ENCODE measurements at places on chromosomes 3 and 15.

- DNase-seq = no peak
Measured at GRCh38 chr15:44718927-44719292, 7.6 kb downstream of the B2M start.

- DNase-seq = no peak
Measured at GRCh38 chr3:40518848-40519247, 5.9 kb upstream of the ZNF621 start.

- no peak for DNase-seq
Measured at GRCh38 chr3:45552031-45552793, 42.3 kb upstream of the LIMD1 start.

DNA sequence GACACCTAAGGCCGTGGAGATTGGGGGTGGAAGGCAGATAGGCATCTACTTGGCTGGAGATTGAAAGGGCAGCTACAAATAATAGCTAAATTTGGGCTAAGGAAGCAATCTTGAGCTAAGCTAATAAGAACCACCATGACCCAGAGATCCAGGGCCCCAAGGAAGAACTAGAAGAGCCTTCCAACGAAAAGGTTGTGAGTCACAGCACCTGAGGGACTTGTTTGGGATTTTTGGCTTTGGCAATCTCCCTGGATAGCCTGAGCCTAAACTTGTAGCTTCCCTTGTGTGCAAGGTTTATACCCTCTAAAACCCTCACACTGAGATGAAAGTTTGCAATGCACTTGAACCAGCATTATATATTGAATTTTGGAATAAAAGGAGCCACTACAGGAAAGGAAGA, 364.0 kb upstream of the IL12A start:
- DNase-seq = no peak

DNA sequence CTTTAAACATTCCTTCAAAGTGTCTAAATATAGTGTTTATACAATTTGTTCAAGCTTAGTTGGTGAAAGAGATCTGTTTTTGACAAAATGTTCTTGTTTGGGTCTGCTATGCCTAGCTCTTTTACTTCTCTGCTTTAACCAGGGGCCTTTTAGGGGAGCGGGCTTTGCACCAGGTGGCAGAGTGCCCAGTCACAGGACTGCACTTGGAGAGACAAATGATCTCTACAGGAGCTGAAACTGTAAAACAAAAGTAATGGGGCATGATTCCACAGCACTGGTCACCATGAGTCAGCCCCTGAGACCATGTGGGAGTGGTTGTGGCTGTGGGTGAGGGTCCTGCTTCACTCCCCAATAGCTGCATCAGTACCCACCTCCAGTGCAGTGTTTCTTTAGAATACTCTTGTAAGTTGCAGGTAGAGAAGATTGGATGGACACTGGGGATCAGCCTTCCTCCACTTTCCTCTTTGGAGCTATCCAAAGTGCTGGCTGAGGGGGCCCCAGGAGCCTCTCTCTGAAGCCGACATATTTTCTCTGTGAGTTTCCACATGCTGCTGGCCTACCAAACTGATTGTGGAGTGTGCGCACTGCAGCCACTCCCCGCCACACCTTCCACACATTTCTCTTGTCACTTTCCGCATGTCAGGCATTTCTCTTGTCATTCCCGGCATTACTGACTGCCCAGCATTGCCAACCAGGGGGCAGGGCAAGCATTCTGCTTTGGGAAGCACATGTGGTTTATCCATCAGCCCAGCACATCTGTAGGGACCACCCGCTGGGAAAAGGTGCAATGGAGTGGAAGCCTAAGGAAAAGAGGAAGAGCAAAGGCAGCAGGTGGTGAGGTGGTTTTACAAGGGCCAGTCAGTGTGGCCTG, 110.0 kb downstream of the EPHB1 start:
- no peak for DNase-seq

- DNase-seq = no peak
Measured at GRCh38 chr3:101836160-101836559, 13.2 kb upstream of the NFKBIZ start.

DNA sequence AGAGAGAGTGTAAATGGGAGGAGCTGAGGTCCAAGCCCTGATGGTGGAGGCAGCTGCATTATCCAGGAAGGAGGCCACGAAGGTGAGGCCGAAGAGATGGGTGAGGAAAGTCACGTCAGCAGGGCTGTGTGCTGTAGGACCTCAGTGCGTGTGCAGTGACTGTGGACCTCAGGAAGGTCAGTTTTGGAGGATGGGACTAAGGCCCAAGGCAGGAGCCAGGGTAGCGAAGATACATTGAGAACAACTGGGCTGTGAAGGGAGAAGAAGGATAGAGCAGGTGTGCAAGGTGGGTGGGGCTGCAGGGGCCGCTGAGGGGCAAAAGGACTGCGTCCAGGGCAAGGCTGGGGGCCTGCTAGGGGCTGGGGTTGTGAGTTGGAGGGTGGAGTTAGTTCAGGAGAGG, 4.9 kb downstream of the KLHL40 start:
- DNase-seq = no peak

- DNase-seq = no peak
Measured at GRCh38 chr3:189303584-189303983, 131.8 kb downstream of the TPRG1 start.

DNA sequence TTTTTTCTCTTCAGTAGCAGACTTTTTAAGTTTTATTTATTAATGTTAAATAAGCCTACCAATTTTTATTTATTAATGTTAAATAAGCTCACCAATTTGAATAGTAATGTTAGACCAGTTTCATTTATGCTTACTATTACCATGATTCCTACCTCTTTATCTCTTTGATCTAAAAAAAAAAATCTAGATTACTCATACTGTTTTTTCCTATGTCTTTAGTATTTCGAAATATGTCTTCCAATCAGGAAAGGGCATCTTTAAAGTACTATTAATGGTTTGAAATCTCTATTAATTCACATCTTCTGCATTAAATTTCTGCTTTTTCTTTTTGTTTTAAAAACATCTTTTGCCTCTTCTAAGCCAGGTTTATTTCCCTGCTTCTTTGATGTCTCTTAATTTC, 27.5 kb upstream of the MAPKBP1 start:
- no peak for DNase-seq

- DNase-seq = no peak
Measured at GRCh38 chr15:61044723-61045122, 184.4 kb downstream of the RORA start.

DNA sequence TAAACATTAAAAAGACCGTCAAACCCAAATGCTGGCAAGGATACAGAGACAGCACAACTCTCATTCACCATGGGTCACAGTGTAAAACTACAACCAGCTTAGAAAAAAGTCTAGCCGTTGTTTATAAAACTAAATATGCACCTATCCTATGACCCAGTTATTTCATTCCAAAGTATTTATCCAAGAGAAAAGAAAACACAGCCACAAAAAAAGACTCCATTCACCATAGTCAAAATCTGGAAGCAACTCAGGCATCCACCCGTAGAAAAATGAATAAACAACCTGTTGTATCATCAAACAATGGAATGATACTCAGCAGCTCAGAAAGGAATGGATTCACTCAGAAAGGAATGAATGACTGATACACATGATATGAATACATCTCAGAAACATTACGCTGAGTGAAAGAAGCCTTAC, 28.6 kb downstream of the PLD1 start:
- no peak for DNase-seq

GRCh38 chr15:38058596-38059075, 124.2 kb downstream of the TMCO5A start:
- no peak for DNase-seq

- no peak for DNase-seq
Measured at GRCh38 chr3:33942483-33943150, 144.2 kb downstream of the PDCD6IP start.

DNA sequence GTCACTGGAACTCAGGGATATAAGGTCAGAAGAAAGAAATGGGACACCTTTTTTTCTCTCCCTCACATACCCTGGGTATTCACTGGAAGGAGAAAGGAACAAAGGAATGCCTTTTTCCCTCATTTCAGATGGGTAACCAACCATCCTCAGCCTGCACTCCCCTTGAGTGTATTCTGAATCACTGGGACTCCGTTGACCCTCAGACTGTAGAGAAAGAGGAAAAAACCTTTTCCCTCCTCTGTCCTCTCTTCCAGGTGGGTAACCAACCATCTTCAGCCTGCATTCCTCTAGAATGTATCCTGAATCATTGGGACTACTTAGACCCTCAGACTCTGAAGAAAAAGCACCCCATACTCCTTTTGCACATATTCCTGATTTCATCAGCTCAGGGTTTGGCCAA, 11.4 kb downstream of the PRR20G start:
- DNase-seq = no peak

DNA sequence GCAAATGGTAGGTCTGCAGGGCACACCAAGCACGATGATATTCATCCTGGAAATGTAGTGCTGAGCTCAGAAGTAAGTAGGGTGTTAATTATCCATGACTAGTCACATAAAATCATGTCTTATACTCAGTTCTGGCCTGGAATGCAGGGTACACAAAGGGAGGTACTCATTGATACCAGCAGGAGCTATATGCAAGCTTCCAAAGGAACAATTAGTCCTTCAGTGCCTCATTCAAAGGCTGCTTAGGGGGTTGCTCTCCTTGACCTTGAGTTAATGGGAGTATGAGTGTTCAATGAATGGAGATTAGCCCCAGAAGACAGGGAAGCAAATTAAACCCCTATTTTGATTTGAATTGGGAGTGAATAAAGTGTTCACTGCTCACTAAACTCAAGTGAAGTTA, 38.3 kb downstream of the CNTN6 start:
- DNase-seq = no peak

DNA sequence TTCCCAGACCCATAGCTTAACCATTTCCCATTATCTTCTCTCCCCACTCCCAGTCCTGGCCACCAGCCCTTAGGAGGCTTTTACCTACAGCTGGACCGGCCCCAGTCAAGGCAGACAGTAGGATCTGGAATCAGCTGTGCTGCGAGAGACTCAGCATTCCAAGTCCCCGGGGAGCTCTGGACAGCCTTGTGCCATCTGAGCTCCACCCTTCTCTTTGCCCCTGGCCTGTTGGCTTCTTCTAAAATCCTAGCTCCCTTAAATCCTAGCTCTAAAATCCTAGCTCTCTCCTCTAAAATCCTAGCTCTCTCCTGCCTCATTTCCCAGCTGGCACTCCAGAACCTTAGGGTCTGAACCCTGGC, 21.3 kb downstream of the MEGF11 start:
- DNase-seq = no peak

GRCh38 chr15:94631608-94632007, 400.2 kb downstream of the MCTP2 start:
- DNase-seq = no peak

- no peak for DNase-seq
Measured at GRCh38 chr3:188489639-188490405, 335.9 kb downstream of the LPP start.

GRCh38 chr15:100245855-100246254, 95.9 kb downstream of the ADAMTS17 start:
- DNase-seq = no peak

- DNase-seq = no peak
Measured at GRCh38 chr3:38980938-38981337, 70.8 kb downstream of the SCN11A start.

- no peak for DNase-seq
Measured at GRCh38 chr3:29215948-29216347, 64.9 kb upstream of the RBMS3 start.

- peak; percentile 85 for DNase-seq
Measured at GRCh38 chr3:15645740-15646501, 44.4 kb downstream of the BTD start.

DNA sequence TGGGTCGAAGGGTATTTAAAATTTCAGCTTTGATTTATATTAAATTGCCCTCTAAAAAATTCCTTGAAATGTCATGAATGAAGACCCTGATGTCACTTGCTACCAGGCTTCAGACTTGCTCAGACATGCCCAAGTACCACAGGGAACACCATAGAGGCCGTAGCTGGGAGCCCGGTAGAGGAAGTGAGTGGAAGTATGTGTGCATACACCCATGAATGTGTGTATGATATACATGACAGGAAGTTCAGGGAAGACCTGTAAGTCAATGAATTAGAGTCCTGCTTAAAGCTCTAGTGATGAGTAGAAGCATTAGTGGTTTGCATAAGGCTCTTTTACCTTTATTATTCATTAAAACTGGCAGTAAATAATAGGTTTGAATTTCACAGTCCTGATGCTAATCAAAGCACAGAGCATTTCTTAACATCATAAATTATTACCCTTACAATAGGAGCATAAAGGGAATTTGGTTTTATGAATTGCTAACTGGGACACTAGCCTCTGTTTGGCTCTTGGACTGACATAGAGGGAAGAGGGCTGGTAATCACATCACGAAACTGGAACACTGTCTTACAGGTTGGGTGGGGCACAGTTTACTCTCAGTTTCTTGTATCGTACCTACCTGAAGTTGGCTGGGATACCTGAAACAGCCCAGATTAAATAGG, 144.4 kb downstream of the CHST2 start:
- DNase-seq = no peak

GRCh38 chr3:56173601-56174000, 294.7 kb downstream of the ERC2 start:
- DNase-seq = no peak

GRCh38 chr3:128503164-128503651, 10.2 kb upstream of the GATA2 start:
- DNase-seq = no peak

DNA sequence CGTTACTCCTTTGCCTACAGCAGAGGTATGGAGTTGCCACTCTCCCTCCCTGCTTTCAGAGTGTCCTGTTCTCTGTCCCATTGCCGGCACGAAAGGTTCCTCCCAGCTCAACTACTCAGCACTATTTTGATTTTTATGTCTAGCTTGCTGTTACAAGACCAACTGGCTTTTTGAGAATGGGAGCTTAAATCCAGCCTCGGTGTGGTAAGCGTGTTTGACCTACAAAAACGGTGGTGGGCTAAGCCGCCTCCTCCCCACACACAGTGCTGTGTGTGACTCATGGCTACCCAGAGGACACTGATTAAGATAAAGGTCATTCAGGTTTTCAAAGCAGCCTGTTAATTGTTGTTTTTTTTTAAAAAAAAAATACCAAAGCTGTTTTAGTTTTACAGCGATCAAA, 64.5 kb downstream of the LRTM1 start:
- no peak for DNase-seq

- no peak for DNase-seq
Measured at GRCh38 chr3:102457644-102458043, 22.8 kb downstream of the ZPLD1 start.

GRCh38 chr3:61812085-61812484, 250.7 kb downstream of the PTPRG start:
- no peak for DNase-seq

GRCh38 chr3:4720316-4721075, 227.3 kb downstream of the ITPR1 start:
- no peak for DNase-seq

GRCh38 chr15:67824976-67825880, at the start of gene SKOR1:
Gene SKOR1, plus strand, starts transcription at chr15:67825509. Its CDS starts 94 bp downstream, at chr15:67825603.
- DNase-seq = no peak

All from pulmonary artery endothelial cell (primary cell).